ENCODE measurements at places on chromosomes 16 and 17.

- no peak for DNase-seq
Measured at GRCh38 chr17:37016780-37017179, 68.0 kb downstream of the AATF start.

GRCh38 chr16:50821586-50821985 lies 79.7 kb downstream of the CYLD start:
- no peak for DNase-seq

DNA sequence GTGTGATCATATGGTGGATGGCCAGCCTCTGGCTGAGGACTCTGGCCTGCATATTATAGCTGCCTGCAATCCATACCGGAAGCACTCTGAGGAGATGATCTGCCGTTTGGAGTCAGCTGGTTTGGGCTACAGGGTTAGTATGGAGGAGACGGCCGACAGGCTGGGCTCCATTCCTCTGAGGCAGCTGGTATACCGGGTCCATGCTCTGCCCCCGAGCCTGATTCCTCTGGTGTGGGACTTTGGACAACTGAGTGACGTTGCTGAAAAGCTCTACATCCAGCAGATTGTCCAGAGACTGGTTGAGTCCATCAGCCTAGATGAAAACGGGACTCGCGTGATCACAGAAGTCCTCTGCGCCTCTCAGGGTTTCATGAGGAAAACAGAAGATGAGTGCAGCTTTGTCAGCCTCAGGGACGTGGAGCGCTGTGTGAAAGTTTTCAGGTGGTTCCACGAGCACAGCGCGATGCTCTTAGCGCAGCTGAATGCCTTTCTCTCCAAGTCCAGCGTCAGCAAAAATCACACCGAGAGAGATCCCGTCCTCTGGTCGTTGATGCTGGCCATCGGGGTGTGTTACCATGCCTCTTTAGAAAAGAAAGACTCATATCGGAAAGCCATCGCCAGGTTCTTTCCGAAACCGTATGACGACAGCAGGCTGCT lies 69.0 kb upstream of the ENDOV start:
- DNase-seq = no peak

DNA sequence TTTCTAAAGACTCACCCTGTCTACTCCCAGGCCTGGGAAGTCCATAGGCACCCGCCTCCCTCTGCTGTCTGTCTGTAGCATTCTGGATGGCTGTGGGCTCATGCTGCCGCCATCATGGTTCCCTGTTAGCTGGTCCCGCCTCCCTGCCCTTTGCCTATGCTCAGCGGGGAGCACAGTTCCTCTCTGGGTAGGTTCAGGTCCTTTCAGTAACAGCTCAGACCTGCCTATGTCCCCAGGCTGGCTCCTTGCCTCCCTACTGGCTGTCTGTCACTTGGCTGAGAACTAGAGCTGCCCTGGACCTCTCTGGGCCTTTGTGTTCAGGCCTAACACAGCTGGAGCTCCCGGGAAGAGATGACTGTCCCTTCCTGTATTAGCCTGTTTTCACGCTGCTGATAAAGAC lies 317.9 kb downstream of the SNX29 start:
- DNase-seq = no peak

DNA sequence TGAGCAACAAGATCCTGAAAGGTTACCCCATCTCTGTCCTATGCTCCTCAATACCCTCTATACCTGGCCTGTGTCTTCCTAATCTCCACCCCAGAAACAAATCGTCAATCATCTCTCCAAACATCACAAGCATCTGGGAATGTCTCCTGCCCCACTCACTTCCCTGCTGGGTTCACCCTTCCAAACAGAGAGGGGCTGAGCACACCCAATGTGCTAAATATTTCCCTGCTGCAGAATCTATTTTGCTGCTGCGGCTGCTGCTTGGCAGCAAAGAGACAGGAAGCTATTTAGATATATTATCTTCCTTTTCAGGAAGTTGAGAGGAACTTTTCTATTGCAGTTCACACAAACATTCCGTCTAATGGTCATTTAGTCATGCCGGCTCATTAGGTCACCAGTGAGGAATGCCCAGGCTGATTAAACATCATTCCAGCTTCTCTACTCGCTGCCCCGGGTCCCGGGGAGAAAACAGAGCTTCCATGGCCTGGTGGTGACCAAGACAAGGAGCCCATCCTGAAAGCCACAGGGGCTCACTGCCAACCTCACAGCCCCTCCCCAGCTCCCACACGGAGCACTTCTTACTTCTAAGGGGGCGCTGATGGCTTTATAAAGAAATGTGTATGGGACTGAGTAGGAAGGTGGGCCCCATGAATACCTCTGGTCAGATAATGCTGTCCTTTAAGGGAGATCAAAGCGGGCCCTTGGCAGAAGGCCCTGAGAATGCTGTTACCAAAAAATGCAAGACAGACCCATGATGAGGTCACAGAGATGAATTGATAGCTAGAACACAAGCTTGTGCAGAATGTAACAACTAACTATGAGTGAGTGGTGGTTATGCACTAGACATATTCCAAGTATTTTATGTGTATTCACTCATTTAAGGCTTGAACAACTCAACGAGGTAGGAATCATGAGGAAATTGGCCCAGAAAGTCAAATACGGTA lies 218.3 kb downstream of the SOX9 start:
- no peak for DNase-seq

DNA sequence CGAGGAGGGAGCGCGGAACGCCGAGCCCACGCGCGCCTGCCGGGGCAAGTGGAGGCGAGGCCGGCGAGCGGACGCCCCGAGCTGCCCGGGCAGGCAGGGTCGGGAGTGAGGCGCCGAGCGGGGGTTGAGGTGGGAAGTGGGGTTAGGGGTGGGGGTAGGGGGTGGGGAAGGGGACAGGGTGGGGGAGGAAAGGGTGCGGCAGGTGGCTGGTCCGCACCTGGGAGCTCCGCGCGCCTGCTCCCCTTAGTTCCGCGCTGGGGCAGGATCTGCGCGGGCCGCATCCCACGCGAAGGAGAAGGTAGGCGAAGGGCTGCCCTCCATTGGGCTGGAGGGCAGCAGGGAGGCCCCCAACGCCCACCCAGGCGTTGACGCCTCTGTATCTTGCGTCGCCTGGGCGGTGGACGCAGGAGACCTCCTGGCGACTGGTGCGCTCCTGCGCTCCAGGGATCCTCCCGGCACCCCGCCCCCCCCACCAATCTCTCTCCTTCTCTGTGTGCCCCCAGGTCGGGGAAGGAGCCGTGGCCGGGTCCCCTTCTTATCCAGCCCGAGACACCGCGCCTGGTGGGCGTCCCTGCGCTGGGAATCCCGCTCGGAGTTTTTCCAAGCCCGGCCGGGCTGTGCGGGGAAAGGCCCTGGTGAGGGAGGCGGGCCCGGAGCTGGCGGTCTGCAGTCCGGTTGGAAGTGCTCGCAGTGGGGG lies 51.3 kb upstream of the AMZ2 start:
- no peak for DNase-seq

DNA sequence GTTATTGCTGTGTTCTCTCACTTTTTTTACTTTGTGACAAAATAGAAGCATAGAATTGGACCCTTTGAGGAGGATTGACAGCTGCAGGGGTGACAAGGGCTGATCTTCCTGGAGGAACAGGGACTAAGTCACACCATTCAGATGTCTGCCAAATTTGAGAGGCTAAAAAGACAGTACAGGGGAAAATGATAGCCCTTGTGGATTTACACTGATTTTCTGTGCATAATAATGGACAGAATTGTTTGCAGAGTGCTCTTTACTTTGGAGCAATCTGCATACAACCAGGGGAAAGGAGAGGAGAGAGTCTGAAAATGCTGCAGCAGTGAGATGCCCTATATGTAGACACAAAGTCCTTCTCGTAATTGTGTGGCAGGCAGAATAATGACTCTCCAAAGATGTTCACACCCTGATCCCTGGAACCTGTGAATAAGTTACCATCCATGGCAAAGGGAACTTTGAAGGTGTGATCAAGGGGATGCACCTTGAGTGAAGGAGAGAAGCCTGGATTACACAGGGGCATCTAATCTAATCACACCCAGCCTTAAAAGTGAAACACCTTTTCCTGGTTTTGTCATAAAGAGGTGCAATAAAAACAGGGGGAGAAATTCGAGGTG lies 221.4 kb upstream of the CPHXL start:
- no peak for DNase-seq

GRCh38 chr17:79407385-79407784 lies 203.5 kb downstream of the RBFOX3 start:
- DNase-seq = no peak

DNA sequence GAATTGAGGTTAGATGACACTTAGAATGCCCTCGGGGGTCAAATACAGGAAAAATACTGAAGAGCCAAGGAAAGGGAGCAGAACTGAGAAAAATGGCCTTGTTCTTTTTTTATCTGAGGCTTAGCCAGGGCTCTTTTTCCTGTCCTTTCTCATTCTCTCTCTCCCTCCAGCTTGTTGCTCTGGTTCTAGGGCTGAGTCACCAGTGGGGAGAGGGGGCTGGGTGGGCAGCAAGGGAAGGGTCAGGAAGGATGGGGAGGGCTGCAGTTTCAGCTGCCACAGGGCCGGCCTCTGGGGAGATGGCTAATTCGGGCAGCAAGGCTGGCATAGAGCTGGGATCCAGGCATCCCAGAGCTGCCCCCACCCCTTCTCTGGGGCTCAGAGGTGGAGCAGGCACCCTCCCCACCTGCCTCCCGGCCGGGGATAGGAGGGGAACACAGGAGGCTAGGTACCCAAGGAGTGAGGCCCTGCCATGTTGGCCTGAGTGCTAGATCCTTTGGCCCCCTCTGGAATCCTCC lies 3.9 kb downstream of the ITGA3 start:
- DNase-seq = no peak

DNA sequence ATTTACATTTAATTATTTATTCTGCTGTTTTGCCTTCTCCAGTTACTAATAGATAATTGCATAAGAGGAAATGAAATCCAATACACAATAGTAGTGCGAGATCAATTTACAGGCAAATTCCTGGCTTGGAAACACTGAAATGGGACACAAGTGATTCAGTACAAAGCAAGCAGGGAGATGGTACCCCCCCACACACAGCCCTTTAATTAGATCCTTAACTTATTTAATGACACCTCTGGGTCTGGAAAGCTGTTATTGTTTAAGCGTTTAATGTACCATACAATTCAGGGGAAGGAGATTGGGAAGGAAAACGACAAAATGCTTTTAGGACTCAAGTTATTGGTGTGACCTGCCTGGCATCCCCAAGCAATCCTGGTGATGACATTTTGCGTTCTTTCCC lies 318.2 kb downstream of the NPIPA8 start:
- DNase-seq = no peak

- no peak for DNase-seq
Measured at GRCh38 chr17:4853208-4853671, 20.1 kb downstream of the MINK1 start.
